Stimulated activated CD4-positive, alpha-beta T cell treated with anti-CD3 and anti-CD28 coated beads, TNF-alpha, amount 100 ng/mL, for 1 hour (primary cell): ENCODE measurements at places on chromosomes 11 and 22.
A peak's percentile ranks its signal among the peaks of the same experiment; 100 is the strongest.

DNA sequence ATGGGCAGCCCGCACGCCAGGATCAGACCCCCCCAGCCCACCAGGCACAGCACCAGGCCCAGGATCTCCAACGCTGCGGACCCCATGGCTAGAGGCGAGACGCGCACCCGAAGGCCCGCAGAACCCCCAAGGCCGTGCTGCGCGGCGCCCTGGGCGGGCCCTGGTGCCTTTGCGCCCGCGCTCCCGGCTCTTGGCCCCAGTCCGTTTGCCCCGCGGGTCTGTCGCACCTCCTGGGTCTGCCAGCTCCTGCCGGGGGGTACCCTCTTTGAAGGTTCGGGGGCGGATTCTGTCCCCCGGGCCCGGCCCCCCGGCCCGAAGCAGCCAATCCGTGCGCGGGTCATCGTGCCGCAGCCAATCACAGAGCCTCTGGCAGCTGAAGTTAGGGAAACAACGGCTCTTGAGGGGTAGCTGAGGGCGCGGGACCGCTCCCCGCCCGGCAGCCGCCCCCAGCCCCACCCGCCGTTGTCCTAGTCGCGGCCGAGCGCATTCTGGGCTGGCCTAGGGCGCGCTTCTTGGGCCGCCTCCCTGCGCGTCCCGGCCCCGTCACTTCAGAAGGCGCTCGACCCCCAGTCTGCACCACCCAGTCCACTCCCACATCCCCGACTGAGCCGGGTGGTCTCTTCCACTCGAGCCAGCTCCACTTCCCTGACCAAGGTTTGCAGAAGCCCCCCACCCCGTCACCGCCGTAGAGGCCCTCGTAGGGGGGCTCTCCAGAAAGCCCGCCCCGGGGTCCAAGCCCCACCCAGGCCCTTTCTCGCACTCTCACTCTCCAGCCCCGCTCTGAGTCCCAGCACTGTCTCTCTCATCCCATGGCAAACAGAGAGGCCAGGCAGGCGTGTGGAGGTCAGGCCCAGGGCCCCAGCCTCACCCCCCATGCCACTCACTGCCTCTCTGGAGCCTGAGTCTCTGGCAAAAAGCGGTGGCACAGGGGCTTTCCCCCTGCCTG lies at the start of gene CLDN5:
CLDN5 (minus strand) TSS at position 241 of the 946 bp plus-strand sequence; CDS start at position 86, 155 bp downstream.
- no peak for DNase-seq

DNA sequence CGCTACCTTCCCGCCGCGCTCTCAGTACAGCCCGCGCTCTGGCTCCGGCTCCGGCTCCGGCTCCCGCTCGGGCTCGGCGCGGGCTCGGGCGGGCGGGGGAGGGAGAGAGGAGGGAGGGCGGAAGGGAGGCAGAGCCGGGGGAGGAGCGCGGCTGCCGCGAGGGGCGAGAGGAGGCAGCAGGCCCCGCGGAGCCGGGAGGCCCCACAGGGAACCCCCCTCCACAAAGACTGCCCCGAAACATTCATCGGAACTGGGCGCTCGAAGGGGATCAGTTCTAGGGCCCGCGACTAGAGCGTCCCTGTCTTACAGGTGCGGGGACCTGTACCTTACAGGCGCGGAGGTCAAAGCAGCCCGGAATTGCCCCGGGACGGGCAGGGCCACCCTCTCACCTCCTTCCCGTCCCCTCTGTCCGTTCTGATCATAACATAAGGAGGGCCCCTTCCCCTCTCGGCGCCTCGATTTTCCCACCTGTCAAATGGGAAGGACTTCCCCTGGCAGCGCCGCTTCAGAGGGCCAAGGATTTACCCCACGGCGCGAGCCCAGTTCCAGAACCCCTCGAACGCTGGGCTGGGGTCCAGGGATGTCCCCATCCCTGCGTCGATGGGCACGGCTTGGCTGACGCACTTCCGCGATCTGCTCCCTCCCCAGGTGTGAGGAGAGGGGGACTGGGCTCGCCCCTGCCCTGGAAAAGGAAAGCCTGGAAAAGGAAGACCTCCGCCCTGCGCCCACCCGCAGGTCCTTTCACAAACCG lies at the start of gene SHISA8:
SHISA8 (minus strand) TSS at position 40 of the 751 bp plus-strand sequence. CDS start 407 bp downstream, outside the sequence.
- no peak for DNase-seq

DNA sequence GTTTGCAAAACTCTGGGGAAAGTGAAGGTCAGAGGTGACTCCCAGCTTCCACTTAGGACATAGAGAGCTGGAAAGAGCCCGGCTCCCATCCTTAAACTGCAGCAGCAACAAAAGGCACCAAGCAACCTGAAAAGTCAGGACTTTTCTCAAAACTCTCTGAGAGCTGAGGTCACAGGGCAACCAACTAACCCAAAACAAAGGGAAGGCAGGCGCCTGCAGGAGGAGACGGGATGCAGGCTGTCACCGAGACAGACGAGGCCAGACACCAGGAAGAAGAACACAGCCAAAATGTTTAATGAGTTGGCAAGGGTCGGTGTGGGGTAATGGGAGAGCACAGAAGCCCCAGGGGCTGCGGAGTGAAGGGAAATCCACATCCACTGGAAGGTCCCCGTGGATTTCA lies 19.9 kb downstream of the ASCL2 start:
- no peak for DNase-seq

DNA sequence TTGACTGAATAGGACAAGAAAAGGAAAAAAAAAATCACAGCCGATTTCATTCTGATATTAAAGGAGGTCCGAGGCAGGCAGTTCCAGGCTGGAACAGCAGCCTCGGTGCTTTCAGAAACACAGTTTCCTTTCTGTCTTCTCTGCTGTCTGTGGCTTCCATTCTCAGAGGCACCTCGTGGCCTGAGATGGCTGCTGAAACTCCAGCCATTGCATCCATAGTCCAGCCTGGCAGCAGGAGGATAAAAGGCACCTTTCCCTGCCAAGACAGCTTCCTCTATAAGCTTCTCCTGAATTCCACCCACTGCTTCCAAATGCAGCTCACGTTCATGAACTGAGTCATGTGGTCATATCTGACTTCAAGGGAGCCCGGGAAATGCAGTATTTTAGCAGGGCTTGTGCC lies 390.5 kb downstream of the TBC1D22A start:
- no peak for DNase-seq

GRCh38 chr11:104704146-104704830 lies 194.0 kb downstream of the CASP12 start:
- DNase-seq: no peak

GRCh38 chr11:34650528-34650927 lies 29.6 kb downstream of the EHF start:
- peak; percentile 12 for DNase-seq

GRCh38 chr11:114040706-114041211 lies 18.8 kb upstream of the ZBTB16 start:
- no peak for DNase-seq

- DNase-seq: no peak
Measured at GRCh38 chr11:106391771-106392420, 314.4 kb downstream of the AASDHPPT start.

GRCh38 chr11:131234221-131234620 lies 136.2 kb upstream of the NTM start:
- no peak for DNase-seq

GRCh38 chr22:25380122-25380747 lies 160.8 kb downstream of the CRYBB2 start:
- DNase-seq: no peak

DNA sequence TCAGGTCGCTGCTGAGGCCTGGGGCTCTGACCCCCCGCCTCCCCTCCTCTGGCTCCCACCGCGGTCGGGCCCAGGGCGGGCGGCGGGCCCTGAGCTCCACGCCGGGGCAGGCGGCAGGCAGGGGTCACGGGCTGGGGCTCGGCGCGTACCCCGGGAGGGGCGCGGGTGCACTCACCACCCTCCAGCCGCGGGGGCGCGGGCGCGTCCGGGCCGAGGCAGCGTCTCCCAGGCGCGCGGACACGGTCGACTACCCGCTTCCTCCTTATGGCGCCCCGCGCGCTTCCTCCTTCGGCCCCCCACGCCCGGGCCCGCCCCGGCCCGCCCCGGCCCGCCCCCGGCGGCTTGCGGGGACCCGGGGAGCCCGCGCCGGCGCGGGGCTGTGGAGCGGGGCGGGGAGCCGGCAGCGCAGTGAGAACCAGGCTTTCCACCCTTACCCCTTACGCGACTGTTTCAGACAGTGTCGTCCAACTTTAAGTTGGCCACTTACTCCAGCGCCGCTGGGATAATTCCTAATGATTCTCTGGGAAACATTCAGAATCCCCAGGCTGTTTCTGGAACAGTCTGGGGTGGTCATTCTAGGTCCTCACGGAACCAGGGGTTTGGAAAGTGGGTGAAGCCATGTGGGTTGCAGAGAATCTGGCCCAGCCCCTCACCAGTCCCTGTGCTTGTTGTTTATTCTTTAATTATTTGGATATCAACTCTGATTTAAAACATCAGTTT lies at the start of gene BID:
BID (minus strand) TSS at position 264 of the 720 bp plus-strand sequence. CDS start 24,353 bp downstream, outside the sequence.
- DNase-seq: no peak

DNA sequence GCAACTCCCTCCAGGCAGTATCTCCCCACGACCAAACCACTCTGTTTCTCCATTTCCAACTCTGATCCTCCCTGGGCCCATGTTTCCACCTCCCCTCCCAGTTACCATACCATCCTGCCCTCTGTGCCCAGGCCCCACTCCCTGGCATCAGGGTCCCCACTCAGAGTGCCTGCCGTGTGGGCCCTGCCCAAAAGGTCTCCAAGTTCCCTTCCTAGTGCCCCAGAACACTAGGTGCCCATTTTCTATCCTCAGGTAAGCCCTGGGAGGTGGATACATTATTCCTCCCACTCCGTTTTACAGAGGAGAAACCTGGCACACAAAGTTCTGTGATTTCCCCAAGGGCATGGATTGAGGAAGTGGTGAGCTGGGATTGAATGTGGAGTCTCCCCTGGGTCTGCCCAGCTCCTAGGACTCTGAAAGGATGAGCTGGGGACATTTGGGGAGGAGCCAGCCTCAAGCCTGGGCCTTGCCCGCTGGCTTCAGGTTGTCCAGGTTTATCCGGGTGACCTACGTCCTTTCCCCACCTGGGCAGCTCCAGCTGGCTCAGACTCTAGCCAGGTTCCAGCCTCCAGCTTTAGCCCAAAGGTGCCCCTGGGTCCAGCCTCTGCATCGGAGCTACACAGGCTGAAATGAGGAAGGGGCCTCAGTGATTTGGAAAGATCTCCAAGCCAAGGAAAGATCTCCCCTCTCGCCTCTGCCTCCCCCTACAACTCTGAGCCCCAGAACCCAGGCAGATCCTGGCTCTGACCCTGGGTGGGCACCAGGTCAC lies 2.2 kb upstream of the GSTT4 start:
- no peak for DNase-seq

- DNase-seq: no peak
Measured at GRCh38 chr22:18013947-18014346, 10.4 kb downstream of the MICAL3 start.

- DNase-seq: no peak
Measured at GRCh38 chr11:117693344-117693743, 103.7 kb downstream of the DSCAML1 start.

DNA sequence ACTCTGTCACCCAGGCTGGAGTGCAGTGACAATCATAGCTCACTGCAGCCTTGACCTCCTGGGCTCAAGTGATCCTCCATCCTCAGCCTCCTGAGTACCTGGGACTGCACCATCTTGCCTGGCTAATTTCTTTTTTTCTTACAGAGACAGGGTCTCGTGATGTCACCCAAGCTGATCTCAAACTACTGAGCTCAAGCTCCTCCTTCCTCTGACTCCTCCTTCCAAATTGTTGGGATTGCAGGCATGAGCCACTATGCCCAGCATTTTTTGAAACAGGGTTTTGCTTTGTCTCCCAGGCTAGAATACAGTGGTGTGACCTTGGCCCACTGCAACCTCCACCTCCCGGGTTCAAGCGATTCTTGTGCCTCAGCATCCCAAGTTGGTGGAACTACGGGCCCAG lies 358.3 kb upstream of the MTNR1B start:
- no peak for DNase-seq

DNA sequence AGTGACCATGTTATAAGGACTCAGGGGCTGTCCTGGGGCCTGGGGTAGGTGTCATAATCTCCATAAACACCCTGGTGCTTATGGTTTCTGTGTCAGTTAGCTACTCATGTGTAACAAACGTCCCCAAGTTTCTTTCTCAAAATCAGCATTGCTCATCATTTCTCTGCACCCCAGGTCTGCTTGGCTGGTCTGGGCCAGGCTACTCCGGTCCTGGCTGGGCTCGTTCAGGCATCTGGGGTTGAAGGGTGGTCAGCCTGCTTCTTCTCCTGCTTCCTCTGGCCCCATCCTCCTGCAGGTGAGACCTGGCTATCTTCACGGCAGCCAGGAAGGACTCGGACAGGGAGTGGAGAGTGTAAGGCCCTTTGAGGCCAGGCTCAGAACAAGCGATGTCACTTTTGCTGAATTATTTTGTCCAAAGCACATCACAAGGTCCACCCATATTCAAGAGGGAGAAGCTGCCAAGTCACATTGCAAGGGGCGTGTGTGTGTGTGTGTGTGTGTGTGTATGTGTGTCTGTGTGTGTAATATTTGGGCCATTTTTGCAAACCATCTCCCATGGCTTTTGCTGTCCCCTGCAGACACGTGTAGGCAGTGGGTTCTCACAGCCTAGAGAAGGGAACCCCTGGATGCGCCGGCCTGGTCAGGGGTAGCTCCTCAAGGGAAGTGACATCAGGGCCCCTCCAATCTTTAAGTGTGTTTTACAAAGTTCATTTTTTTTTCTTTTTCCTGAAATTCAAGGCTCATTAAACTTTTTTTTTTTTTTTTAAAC lies 535.8 kb downstream of the TBC1D22A start:
- no peak for DNase-seq

- no peak for DNase-seq
Measured at GRCh38 chr22:33920197-33920540, at the start of gene LARGE1. TSS of gene LARGE1 (minus strand) at chr22:33920476.

GRCh38 chr22:45211848-45212247 lies 28.8 kb downstream of the KIAA0930 start:
- DNase-seq: no peak

DNA sequence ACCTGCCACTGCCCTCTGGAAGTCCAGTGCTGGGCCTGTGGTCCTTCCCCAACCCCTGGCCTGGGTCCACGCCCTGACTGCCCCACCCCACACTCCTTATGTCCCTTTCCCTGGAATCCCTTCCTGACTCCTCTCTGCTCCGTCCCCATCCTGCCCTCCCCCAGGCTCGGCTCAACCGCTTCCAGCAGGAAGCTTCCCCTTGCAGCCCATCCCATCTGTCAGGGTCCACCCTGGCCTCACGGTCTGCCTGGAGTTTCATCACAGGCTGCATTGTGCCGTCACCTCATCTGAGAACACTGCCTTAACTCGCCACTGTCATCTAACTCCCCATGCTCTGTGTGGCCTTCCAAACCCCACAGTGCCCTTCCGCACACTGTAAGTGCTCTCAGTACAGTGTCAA lies 64.3 kb downstream of the NAT10 start:
- DNase-seq: no peak

GRCh38 chr22:24071686-24072085 lies 60.6 kb downstream of the CABIN1 start:
- no peak for DNase-seq

DNA sequence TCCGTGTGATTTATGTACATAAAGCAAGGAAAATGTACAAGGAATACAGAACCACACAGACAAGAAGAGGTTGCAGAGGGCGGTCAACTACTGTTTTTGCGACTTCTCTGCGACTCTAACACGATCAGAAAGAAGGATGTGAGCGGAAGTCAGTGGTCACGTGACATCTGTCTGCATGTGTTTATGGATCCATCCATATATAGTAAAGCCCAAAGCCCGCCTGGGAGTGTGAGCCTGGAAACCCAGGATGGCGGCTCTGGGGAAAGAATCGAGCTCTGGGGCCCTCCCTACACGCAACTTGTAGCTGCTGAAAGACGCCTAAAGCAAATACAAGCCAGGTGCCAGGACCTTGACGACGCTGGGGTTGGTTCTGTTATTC lies 8.8 kb downstream of the OSBPL5 start:
- no peak for DNase-seq

- no peak for DNase-seq
Measured at GRCh38 chr11:64063777-64064176, 28.0 kb downstream of the FLRT1 start.

GRCh38 chr22:37905534-37906363 lies at the start of gene MICALL1:
TSS of gene MICALL1 (plus strand) at chr22:37906297. CDS start at chr22:37906423, 126 bp downstream.
- DNase-seq: peak; percentile 49

GRCh38 chr22:42967005-42967404 lies 47.9 kb downstream of the PACSIN2 start:
- DNase-seq: no peak
